ENCODE measurements at places on chromosomes 1 and 21.

DNA sequence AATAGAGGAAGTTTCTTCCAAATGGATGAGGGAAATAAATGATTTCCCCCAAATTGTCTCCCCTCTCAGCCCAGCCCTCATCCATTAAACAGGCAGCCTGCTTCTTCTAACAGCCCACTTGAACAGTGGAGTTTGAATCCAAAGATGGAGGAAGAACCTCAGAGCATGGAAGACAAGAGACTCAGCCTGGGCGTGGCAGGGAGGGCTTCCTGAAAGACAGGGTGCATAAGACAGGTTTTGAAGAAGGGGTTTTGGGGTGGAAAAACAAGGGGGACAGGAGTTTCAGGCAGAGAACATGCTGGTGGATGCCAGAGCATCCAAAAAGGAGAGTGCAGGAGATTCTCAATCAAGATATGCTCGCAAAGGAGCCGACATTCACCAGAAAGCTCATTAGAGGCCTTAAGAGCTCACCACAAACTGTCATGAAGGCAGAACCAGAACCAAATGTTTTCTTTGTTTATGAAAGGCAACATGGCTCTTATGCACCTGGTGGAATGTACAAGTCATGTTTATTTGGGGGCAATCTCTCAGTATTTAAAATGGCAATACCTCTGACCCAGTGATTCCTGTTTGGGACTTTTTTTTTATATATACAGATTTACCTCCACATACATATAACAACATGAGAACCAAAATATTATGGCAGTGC, 26.5 kb upstream of the TSPEAR start:
- DNase-seq: no peak

DNA sequence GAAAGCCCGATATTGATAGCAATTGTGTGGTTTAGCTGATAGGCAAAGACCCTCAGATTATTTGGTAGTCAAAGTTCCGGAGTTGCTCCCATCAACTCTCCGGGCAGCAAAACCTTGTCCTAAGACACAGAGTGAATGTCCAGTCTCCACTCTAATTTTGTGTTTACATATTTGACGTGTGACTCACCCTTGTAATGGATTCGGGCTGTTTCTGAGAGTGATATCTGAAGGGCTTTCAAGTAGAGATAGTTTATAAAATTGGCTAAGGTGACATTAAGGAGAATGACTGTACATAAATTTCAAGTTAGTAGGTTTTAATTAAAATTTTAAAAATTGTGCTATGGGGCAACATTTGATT, 154.2 kb downstream of the CNIH3 start:
- DNase-seq: peak; percentile 40

DNA sequence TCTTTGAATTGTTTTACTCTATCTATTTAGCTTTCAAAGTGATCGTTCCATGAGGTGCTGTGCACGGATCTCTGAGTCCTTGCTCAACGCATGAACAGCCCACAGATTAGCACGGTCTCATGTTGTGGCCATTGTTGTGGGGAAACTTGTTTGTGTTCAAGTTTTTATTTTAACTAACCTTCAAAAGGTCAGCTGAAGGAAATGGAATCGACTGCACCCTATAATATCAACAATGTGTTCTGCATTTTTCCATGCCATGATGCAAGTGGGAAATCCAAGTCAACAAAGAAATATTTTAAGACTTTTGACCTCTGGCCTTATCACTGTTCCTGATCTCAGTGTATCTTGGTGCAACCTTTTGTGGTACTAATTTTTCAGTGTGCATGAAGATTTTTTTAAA, 6.1 kb downstream of the SH2D1B start:
- no peak for DNase-seq

GRCh38 chr1:236922190-236922589, 82.1 kb downstream of the MT1HL1 start:
- no peak for DNase-seq

DNA sequence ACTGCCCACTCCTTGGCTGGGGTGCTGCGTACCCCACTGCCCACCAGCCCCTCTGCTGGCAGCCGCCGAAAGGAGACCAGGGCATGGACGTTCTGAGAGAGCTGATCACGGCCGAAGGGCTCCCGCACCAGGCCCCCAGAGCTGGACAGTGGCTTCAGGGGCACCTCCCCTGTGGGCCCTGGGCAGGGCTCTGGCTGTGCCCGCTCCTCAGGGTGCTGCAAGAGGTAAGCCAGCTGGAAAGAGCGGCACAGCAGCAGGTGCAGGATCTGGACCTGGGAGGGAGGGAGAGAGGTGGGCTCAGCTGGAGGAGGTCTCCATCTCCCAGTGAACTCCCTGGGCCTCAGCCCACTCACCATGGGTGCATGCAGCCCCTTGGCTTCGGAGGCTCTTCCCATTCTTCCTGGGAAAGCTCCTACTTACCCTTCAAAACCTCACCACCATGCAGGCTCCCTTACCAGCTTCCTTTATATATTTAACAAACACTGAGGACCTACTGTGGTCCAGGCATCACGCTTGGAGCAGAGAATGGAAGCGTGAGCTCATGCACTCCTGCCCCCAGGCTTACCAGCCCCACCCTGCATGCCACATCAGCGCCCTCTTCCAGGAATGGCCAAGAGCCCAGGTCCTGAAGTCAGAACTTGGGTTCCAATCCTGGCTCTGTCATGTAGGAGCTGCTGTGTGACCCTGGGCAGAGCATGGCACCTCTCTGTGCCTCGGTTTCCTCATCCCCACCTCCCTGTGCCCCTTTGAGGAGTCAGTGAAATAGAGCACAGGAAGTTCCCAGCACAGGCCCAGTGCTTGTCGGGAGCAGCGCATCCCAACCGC, 6.8 kb upstream of the KIF17 start:
- DNase-seq: no peak

- DNase-seq: peak; percentile 71
These were observed 20.6 kb downstream of the PADI2 start for GRCh38 chr1:17098446-17099317.

GRCh38 chr1:170583186-170583585, 51.2 kb downstream of the GORAB start:
- DNase-seq: no peak

- DNase-seq: no peak
These were observed 654.1 kb downstream of the PTPRC start for GRCh38 chr1:199292896-199293295.

DNA sequence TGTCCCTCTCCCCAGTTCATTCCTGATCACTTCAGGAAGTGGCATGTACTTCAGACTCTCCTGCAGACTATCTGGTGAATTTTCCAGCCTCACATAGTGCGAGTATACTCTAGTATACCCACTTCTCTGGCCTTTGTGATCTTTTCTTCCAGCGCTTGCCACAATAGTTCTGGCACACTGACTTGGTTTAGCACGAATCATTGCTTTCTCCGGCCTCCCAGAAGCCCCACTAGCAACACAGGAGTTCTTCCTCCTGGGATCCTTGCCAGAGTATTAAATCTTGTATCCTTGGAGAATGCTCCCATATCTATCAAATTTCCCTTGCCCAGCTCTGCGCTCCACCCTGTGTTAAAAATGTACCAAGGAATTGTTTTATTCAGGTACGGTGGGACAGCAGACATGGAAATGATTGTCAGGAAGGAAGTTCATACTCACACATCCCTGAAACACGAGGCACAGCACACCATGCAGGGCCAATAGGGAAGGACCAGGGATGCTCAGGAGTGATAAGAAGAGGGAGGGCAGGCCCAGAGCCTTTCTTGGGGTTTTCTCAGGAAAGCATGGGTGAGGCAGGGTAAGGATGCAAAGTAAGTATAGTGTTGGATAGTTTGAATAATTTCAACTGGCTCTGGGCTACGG, 136.7 kb downstream of the ADSS2 start:
- DNase-seq: no peak

GRCh38 chr1:11342621-11343032, 69.6 kb downstream of the UBIAD1 start:
- no peak for DNase-seq

GRCh38 chr1:207218512-207219362, 102.7 kb upstream of the CD55 start:
- no peak for DNase-seq

- peak; percentile 25 for DNase-seq
These were observed 35.8 kb downstream of the C1orf198 start for GRCh38 chr1:230832476-230832875.

GRCh38 chr1:214518361-214518760, 33.0 kb downstream of the PTPN14 start:
- peak; percentile 79 for DNase-seq

DNA sequence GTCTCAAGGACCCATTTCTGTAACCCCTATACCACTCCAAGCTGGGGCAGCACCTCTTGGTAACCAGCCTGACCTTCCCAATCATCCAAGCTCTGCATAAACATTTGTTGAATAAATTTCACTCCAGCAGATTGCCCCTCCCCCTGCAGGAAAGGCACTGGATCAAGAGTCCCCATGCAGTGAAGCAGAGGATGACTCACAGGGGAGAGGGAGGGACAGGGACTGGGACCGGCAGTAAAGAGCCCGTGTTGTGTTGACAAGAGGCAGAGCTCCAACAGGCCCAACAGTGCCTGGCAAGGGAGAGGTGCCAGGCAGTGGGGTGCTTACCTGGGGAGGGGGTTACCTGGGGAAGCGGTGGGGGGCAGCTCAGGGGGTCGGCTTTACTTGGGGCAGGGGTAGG, 32.3 kb downstream of the SLC9A1 start:
- DNase-seq: peak; percentile 87

GRCh38 chr21:33761441-33762036, 119.2 kb downstream of the ITSN1 start:
- peak; percentile 98 for DNase-seq

DNA sequence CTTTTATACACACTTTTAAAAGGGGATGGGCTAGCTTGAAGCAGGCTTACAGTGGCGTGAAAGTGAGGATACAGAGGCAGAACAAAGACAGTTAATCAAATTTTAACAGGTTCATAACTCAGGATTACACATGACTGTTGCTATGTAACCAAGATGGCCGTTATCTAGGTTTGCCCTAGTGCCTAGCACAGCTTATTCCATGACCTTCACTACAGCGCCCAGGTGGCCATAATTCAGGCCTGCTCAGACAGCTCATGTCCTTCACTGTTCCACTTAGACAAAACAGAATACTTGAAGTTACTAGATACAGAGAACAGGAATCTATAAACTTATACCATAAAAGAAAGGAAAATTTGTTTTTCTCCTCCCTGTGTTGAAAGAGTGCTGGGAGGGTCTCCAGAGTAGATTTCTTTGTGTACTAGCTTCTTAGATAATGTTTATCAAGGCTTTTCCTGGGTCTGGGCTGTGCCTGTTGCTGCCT, 6.2 kb upstream of the SPRR2F start:
- DNase-seq: no peak

DNA sequence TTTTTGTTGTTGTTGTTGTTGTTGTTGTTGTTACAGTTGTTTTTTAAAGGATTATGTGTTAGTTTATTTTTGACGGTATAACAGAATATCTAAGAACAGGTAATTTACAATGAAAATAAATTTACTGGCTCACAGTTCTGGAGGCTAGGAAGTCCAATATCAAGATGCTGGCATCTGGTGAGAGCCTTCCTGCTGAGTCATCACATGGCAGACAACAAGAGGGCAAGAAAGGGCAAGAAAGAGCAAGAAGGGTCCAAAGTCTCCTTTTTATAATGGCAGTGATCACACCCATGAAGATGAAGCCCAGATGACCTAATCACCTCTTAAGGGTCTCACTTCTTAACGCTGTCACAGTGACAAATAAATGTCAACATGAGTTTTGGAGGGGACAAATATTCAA, 142.1 kb downstream of the NEGR1 start:
- DNase-seq: no peak

- DNase-seq: no peak
These were observed 33.1 kb downstream of the DHCR24 start for GRCh38 chr1:54853793-54854370.

DNA sequence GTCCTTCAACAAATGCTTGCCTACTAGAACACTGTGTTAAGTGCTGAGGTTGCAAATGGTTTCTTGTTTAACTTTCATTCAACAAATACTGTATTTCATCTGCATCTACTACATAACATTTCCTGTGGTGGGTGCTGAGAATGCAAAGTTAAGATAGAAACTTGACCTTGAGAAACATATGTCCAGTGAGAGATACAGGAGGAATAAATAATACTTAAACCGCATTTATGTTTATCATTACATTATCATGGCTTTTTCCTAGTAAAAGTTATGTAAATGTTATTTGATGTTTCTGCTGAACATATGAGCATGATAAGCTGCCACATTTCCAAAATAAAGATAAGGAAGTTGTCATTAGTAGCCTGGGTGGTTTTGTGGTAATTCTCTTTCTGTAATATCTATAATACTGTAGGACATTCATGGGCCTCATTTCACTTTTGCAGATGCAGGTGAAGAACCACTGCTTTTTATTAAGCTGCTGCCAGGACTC, 590.4 kb downstream of the PLPP3 start:
- DNase-seq: no peak

- no peak for DNase-seq
These were observed 5.7 kb upstream of the TRAF5 start for GRCh38 chr1:211320980-211321379.

DNA sequence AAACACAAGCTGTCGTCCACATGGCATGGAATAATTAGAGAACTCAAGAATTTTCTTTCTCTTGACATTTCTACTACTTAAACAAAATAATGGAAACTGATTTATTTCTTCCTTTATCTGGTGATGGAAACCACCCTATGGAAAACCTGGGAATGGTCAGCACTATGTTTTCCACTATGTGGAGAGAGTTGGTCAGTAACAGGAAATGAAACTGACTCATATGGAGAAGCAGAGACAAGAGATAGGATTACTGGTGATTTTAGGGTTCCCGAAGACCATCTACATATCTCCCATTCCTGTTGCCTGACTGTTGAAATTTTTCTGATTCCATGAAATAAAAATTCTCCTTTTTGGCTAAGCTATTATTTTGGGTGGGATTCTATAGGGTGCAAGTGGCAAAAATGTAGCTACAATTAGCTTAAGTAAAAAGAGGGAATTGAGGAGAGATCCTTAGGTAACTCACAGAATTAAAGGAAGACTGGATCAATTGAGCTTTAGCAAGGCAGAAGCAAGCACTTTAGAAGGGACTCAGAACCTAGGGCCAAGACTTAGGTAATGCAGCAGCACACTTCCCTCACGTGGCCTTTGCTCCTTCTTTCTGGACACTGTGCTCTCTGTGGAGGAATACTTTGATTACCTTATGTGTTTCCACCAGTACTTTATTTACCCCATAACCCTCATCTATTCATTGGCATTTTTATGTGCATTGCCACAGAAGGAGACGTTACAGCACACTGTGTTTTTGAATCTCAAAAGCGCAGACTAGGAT, 89.6 kb downstream of the LEPR start:
- peak; percentile 82 for DNase-seq

DNA sequence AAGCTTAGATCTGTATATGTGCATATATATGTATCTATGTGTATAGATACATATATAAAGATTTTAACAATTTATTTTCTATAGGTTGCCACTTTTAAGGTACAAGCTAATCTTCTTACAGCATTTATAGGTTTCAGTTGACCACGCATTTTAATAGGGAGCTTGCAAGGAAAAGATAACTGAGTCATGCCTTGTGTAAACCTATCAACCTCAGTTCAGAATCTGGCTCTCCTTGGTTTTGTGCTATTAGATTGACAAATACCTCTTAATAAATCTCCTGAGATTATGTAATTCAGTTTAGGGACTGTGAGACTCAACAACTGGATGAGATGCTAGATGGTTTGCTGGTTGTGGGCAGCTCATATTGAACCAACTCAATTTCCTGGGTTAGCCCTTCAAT, 114.7 kb upstream of the SERBP1 start:
- DNase-seq: no peak

- peak; percentile 69 for DNase-seq
These were observed 56.3 kb upstream of the JUN start for GRCh38 chr1:58839846-58840835.

All from fibroblast of skin of scalp (primary cell).